ENCODE measurements at places on chromosomes 16 and 17. TPM values are rescaled to one million over a fixed set of nuclear protein-coding genes. Genes with fewer than 3 reads are reported as not detected.

The DYNLRB2 gene
- not detected for total RNA-seq

The NPW gene
- total RNA-seq = not detected

The HOXB8 gene
- not detected for total RNA-seq

The ZBTB4 gene
- 17.4 TPM for total RNA-seq

The IL17C gene
- not detected for total RNA-seq

The KIF18B gene
- total RNA-seq = under 0.01 TPM

The MSRB1 gene
- total RNA-seq = 6.8 TPM

The HOXB5 gene
- total RNA-seq = under 0.01 TPM

The MEAK7 gene
- total RNA-seq = 46.8 TPM

The PRAC1 gene
- total RNA-seq = not detected

The KRT15 gene
- total RNA-seq = 38.3 TPM

The SPPL2C gene
- not detected for total RNA-seq

The NGFR gene
- 0.78 TPM for total RNA-seq

The MYH2 gene
- not detected for total RNA-seq

The KRT25 gene
- total RNA-seq = not detected

The DHX58 gene
- 10.9 TPM for total RNA-seq

The FOXF1 gene
- total RNA-seq = not detected

The ELMO3 gene
- total RNA-seq = 21.9 TPM

The GP2 gene
- total RNA-seq = not detected

The PSMD11 gene
- total RNA-seq = 109 TPM

The TMEM204 gene
- total RNA-seq = 0.28 TPM

The FAM171A2 gene
- 1.4 TPM for total RNA-seq

The VWA3A gene
- total RNA-seq = not detected

The SP2 gene
- total RNA-seq = 3.4 TPM

The ZACN gene
- total RNA-seq = not detected

The KRTAP9-4 gene
- total RNA-seq = not detected

The XYLT1 gene
- 2.4 TPM for total RNA-seq

The GPR139 gene
- not detected for total RNA-seq

The NAGLU gene
- 13.5 TPM for total RNA-seq

The SLC38A10 gene
- 35.2 TPM for total RNA-seq

The TLCD2 gene
- total RNA-seq = 7.8 TPM

The TERB1 gene
- under 0.01 TPM for total RNA-seq

The ZNF200 gene
- total RNA-seq = 9.9 TPM

The MMP25 gene
- total RNA-seq = 0.34 TPM

The CA4 gene
- total RNA-seq = not detected

The ADORA2B gene
- total RNA-seq = 36.6 TPM

The FBXW10 gene
- 0.14 TPM for total RNA-seq

All from nasal cavity respiratory epithelium epithelial cell of viscerocranial mucosa (primary cell).